Stimulated activated CD8-positive, alpha-beta memory T cell treated with anti-CD3 and anti-CD28 coated beads, Interleukin-7, amount 100 ng/mL, for 1 hour (primary cell): ENCODE measurements at places on chromosomes 5 and 9.
A peak's percentile ranks its signal among the peaks of the same experiment; 100 is the strongest.

GRCh38 chr5:160657068-160657507, 194.9 kb downstream of the ATP10B start:
- DNase-seq: no peak

- DNase-seq: no peak
Measured at GRCh38 chr9:77987081-77987656, 44.4 kb downstream of the GNAQ start.

GRCh38 chr5:91307048-91307447, 76.1 kb downstream of the ARRDC3 start:
- DNase-seq: no peak

- DNase-seq: no peak
Measured at GRCh38 chr5:27821681-27822080, 783.3 kb upstream of the CDH9 start.

GRCh38 chr5:97149709-97150108, 7.3 kb upstream of the LIX1 start:
- DNase-seq: no peak

DNA sequence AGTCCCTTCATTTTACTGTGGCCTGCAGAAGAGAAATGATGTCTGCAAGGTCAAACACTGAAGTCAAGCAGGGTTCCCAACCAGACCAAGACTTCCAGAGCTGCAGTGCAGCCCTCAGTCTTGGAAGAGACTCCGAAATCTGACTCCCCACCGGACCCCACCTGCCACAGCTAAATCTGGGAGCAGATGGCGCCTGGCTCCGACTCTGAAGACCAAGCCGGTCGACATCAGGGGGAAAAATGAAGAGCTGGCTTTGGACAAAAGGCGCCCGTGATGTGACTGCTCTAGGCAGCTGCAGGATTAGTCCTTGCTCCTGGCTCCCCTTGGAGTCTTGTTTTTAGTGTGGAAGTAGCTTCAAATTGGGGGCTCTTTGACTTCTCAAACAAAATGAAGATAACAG, 72.4 kb upstream of the ZNF622 start:
- DNase-seq: no peak

GRCh38 chr9:91197232-91198181, 164.2 kb downstream of the AUH start:
- no peak for DNase-seq

DNA sequence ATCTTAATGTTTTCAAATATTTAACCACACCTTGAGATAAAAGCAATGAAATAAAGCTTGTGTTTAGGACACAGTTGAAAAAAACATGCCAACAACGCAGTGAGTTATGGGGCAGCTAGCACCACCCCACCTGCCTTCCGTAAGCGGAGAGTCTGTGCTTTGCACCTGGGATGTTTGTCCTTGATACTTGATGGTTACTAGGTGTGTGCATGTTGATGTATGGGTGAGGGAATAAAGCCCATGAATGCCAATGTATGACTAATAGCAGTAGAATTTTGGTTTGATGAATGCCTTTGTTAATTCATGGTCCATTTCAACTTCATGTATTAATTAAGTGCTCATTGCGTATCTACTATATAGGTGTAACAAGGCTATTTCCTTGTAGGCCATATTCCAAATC, 74.0 kb downstream of the PCSK5 start:
- DNase-seq: no peak

- DNase-seq: no peak
Measured at GRCh38 chr5:43101491-43101890, 19.2 kb upstream of the ZNF131 start.

DNA sequence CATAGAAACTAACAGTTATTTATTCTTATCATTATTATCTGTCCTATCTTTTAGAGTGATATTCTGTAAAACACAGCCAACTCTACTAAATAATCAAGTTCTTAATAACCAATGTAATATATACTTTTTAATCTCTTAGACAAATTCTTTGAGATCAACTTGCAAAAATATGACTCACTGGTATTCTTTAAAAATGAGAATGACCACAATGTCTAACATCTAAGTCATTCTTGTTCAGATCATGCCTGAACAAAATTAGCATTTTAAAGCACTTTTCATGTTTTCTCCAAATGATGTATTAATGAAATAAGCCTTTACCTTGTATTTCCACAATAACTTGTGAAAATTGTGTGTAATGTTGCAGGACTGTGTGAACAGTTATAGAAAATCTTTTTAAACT, 356.9 kb upstream of the RGMB start:
- DNase-seq: no peak

DNA sequence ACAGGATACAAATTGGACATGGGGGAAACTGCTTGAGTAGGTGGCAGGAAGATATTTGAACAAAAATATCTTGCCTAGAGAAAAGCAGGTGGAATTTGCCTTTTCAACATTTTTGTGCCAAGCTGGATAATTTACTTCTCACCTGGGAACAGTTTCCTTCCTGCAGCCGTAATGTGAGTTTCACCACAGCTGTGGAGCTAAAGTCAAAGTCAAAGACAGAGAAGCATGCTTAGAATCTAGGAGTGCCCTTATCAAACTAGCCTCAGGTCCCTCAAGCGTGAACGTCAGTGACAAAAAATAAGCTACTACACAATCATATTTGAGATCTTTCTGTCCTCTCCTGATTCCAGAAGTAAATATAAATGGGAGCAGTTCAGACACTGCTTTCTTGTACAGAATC, 588.9 kb downstream of the MAT2B start:
- no peak for DNase-seq

- no peak for DNase-seq
Measured at GRCh38 chr5:38648703-38649291, 92.4 kb upstream of the LIFR start.

DNA sequence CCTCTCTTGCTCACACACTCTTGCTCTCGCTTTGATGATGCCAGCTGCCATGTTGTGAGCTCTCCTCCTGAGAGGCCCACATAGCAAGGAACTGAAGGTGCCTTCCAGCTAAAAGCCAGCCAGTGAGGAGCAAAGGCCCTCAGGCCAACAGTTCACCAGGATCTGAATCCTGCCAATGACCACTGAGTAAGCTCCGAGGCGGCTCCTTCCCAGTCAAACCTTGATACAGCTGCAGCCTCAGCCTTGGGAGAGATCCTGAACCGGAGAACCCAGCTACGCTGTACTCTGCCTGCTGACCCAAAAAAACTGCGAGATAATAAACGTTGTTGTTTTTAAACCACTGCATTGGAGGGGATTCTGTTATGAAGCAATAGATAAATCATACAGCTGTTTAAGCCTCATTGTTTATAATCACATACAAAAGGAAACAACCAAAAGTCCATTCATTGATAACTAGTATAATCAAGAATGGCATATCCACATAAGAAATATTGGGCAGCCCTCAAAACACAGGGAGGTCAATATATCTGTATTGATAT, 49.0 kb upstream of the IFNK start:
- DNase-seq: no peak

DNA sequence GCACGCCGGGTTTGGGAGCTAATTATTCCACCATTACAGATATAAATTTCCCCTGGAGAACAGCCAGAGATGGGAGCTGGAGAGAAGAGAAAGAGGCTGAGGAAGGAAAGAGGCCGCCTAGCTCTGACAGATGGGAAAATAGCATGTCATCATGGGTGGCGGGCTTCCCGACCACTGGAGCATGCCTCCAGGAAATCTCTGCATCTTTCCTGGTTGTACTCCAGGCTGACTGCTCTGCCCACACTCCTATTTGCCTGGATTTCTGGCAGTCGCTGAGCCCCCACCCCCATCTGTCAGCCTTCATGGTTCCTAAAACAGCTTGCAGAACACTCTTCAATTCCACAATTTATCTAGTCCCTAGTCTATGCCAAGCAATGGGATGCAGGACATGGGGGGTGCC, 14.3 kb upstream of the GABRP start:
- no peak for DNase-seq

GRCh38 chr9:111945216-111945615, 48.6 kb downstream of the UGCG start:
- no peak for DNase-seq

GRCh38 chr9:37433867-37434371, 11.4 kb downstream of the GRHPR start:
- DNase-seq: no peak

GRCh38 chr9:127516835-127517607, 65.7 kb downstream of the LRSAM1 start:
- DNase-seq: no peak

GRCh38 chr9:17528859-17529258, 50.0 kb upstream of the SH3GL2 start:
- DNase-seq: no peak

DNA sequence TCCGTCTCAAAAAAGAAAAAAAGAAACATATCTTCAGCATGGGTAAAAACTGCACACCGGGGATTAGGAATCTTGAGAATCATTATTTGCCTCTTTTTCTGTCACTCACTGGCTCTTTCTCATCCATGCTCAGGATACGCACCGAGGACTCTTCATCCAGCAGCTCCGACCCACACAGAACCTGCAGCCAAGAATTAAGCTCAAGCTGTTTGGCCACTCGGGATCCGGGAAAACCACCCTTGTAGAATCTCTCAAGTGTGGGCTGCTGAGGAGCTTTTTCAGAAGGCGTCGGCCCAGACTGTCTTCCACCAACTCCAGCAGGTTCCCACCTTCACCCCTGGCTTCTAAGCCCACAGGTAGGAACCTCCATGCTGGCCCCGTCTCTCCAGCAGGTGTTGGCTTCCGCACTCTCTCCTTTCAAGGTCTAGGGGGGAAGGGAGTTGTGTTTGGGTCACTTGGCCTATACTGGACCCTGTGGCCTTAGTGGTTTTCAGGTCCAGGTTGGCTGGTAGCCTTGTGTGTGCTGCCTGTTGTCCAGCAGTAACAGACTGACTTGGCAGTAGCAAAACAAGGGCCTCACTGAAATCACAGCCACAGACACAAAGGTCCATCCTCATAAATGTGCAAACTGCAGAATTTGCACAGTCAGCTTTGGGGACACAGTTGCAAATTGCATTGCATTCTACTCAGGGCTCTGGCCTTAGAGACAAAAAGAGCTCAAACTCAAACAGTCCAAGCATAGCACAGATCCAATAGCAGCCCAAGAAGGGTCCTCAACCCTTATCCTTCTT, 44.5 kb upstream of the CTSL start:
- no peak for DNase-seq

DNA sequence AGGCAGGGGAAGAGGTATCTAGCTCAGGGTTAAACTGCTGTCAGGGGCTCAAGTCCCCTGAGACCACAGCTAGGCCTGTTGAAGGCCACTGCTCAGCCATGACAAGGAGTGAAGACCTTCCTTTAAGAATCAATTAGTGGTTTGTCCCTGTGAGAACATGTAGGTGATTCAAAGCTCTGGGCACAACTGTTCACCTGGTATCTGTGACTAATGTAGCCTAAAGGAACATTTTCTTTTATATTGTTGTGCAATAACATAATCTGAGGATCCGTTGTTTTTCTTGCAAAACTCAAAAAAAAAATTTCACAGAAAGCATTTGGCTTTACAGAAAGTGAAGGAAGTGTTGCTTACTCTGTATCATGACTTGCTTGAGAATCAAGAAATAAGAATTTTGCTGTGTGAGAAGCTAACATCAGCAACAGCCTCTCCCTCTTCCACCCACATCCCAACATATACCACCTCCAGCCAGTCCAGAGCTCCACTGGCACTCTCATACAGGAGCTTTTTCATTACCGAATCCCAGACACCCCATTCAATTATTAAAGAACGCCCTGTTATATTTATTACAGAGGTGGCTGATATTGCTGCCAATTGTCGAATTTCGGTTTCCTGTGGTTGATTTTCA, 807.0 kb downstream of the TLE4 start:
- DNase-seq: no peak

- no peak for DNase-seq
Measured at GRCh38 chr5:56499901-56500300, 266.8 kb upstream of the ANKRD55 start.

DNA sequence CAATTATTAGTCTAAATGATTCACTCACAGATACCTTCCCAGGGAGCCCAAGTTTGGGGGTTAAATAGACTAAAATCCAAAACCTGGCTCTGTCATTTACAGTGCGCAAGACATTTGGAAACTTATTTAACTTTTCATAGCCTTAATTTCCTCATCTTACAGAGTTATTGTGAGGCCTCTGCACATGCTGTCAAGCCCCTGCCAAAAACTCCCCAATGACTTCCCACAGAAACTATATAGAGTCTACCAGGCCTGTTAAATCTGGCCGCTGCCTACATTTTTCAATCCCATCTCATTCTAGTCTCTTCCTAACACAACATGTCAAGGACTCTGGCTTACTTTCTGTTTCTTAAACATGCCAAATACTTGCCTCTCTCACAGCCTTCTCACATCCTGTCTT, 412.5 kb downstream of the ELAVL2 start:
- no peak for DNase-seq

- DNase-seq: no peak
Measured at GRCh38 chr9:69822116-69822750, 1.6 kb downstream of the CFAP95 start.

DNA sequence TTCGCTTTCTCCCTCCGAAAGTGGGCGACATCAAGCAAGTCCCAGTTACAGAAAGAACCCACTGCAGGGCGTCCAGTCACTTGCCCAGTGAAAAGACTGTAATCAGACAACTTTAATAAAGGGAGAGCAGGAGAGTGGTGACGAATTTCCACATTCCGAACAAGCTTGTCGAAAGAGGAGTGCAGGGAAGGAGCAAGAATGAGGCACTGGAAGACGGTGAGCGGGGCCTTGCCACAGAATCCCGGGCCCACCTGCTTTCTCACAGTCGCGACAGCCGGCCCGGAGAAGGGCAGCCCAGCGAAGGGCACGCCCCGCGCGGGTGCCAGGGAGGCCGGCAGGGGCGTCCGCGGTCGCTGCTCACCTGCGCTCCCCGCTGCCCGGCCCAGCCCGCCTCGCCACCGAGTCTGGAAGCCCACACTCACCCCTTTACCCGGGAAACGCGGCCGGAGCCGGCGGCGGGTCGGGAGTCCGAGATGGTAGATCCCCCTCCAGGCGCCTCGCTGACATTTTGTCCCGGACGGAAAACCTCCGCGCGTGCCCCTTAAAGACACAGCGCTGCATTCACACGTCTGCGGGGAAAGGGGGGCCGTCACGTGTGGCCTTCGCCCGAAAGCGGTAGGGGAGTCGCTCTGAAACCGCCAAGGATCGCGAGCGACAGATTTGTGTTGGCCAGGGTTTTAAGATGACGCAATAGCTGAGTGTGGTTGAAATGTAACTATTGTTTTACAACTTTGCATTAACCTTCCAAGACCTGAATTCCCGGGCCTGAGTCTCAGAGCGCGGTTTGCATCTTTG, at the start of gene ZBED3:
ZBED3 (minus strand) TSS at position 597 of the 795 bp plus-strand sequence. CDS start 9,407 bp downstream, outside the sequence.
- DNase-seq: peak; percentile 29

DNA sequence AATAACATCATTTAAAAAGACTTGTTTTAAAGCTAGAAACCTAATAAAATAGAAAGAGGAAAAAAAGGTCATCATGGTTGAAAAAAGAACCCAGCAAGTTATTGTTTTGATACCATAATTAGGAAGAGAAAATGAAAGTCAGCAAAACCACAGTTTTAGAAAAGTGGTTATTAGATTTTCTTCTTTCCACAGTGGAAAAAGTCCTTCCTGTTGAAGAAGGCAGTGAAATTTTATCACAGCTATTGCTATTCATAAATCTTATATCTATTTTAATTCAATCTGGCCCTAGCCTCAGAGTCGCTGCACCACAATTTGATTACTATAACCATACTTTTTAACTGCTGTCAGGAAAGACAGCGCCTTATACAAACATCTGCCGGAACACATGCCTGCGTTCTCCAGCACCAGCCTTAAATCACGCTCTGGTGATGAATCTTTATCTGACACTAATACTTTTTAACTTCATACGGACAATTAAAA, 60.3 kb downstream of the MAPKAP1 start:
- no peak for DNase-seq
